ENCODE measurements at places on chromosomes 2 and 18.

DNA sequence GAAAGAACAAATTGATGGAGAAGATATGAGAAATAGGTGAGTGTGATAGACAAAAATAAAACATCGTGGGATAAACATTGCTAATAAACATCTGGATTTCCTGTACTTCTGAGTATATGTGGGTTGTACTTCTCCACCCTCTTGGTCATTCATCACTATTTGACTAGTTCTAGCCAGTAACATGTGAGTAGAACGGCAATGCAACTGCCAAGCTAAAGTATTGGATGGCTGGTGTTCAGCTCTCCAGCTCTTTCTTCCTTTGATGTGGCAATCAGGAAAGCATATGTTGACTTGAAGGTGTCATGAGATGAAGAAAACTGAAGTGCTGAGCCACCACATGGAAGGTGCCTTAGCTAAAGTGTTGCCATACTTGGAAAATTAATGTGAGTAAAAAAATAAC is 144.9 kb downstream of the SCG2 start:
- DNase-seq: no peak

- no peak for DNase-seq
Measured at GRCh38 chr2:200467806-200468681, 41.8 kb downstream of the KCTD18 start.

GRCh38 chr2:133509777-133510176 is 58.5 kb downstream of the NCKAP5 start:
- no peak for DNase-seq

DNA sequence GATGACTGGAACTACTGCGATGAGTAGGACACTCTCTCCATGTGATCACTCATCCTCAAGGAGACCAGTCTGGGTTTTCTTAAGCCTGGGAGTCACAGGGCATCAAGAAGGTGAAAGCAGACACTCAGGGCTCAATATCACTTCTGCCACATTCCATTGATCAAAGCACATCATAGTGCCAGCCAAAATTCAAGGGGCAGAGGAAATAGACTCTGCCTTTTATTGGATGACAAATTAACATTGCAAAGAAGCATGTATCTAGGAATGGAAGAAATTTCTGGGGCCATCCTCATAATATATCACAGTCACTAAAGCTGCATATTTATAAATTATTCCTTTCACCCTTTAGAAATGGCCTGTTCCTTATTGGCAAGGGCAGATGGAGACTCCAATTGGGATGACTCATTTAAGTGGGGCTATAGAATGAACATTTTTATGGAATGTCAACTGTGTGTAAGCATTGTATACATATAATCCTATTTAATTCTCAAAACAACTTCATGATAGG is 114.8 kb upstream of the CDC42EP3 start:
- DNase-seq: no peak

DNA sequence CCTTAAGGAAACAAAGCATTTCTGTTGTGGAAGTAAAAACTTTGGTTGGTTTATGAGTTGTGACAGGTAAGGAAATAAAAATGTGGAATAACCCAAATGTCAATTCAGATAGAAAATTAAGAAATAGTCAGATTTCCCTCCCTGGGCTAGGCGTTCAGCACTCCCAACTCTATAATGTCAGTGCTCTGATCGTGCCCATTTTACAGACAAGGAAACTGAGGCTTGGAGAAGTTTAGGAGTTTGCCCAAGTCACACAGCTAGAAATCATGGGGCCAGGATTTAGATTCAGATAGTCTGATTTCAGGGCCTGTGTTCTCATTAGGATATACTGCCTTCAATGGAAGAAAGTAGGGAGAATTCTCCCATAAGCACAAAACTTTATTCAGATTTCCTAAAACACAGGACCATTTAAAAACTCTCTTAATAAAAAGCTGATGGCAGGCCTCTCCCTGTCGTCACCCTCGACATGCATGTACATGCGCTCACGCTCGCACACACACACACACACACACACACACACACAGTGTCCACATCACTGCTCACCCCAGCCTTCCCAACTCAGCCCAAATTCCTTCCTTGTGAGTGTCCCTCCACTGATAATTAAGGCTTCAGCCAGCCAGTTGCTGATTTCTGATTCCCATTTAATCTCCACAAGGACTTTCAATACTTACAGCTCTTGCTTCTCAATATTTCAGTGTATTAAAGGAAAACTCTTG is 49.1 kb upstream of the SLC14A2 start:
- DNase-seq: no peak

DNA sequence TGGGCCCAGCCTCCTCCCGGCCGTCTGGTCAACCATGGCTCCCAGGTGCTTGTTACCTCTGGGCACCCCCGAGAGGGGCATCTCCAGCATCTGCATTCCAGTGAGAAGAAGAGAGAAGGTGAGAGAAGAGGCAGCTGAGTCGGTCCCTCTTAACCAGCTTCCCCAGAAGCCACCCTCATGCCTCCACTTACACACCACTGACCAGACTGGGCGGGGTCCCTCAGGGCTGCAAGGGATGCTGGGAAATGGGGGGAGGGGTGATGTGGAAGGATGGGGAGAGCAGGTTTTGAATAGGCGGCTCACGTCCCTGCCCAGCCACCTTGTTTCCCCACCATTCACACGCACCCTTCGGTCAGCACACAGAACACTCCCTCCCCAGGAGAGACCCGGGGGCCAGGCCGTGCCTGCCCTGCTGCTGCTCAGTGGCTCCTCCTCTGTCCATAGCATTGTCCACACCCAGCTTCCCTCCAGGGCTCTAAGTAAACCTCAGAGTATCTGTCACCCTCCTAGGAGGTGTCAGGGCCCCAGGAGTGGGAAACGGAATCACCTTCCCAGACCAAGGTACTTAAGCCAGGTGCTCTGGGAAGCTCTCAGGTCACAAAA is 34.7 kb downstream of the GBX2 start:
- DNase-seq: no peak

DNA sequence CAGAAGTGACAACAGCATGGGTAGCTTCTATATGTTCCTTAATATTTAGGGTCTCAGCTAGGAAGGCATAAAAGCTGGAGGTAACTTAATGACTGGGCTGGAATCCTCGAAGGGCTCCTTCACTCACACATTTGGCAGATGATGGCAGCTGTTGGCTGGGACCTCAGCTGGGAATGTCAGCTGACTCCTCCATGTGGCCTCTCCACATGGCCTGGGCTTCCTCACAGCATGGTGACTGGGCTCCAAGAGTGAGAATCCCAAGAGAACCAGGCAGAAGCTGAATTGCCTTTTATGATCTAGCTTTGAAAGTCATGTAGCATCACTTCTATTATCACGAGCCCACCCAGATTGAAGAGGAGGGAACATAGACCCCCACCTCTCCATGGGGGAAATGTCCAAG is 54.9 kb downstream of the TET3 start:
- no peak for DNase-seq

- DNase-seq: no peak
Measured at GRCh38 chr2:120600335-120600734, 135.3 kb upstream of the GLI2 start.

DNA sequence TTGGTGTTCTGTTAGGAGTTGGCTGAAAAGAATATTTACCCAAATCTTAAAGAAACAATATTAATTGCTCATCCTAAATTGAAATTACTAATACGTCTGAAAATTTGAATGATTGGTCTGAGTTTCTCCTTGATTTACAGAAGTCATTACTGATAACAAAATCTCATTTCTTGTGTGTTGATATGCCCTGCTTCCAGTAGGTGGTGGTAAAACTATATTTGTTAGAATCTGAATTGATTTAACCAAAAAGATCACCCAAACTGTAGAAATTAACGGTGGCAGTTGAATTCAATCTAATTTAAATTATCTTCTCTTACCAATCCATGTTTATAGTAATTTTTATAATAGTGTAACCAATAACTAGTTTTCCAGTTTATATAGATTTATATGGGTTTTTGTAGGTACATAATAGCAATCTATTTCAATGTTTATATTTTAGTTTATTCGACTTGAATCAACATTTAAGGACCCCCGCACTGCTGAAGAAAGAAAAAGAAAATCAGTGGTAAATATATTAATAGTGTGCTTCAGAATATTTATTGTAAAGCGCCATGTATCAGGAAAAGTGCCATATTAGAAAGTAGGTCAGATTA is 38.3 kb downstream of the PAPOLG start:
- no peak for DNase-seq

GRCh38 chr2:120442923-120443571 is 97.1 kb downstream of the INHBB start:
- no peak for DNase-seq

- no peak for DNase-seq
Measured at GRCh38 chr2:241818229-241818942, 9.4 kb downstream of the NEU4 start.

- DNase-seq: no peak
Measured at GRCh38 chr2:145874466-145874865, 1354.5 kb upstream of the ZEB2 start.

- DNase-seq: no peak
Measured at GRCh38 chr2:227783404-227784138, 30.1 kb upstream of the CCL20 start.

DNA sequence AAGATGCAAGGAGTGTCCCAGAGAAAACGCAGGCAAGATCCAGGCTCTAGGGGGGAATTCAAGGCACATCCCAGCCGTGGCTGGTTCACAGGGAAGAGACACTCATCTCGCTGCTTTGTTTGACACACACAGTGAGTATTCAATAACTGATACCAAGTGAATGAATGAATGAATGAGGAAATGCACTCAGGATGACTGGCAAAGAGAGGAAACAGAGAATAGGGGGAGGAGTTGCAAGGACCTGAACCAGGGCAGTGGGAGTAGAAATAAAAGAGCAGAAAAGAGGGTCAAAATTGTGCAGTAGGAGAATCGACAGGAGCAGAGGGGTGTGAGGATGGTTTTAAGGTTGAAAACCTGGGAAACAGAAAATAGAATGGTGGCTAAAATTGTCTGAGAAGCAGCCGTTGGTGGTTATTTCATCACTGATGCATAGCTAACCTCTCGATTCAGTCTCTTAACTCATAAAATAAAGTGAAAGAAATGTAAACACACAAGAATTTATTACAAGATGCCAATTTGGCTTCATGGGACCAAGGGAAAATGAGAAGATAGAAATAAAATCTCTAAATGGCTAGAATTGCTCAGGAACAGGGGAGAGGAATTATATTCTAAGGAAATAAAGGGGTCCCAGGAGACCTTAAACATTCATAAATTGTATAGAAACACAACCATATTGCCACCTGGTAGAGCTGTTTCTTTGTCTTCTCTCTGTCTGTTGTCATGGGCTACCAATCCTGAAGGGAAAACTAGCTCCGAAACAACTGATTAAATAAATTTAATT is 63.9 kb upstream of the PHLPP1 start:
- no peak for DNase-seq

- DNase-seq: no peak
Measured at GRCh38 chr18:68447286-68447685, 267.6 kb downstream of the TMX3 start.

- DNase-seq: no peak
Measured at GRCh38 chr2:197358931-197359330, 48.4 kb upstream of the ANKRD44 start.

- DNase-seq: no peak
Measured at GRCh38 chr2:236928380-236929037, 157.2 kb upstream of the COPS8 start.

DNA sequence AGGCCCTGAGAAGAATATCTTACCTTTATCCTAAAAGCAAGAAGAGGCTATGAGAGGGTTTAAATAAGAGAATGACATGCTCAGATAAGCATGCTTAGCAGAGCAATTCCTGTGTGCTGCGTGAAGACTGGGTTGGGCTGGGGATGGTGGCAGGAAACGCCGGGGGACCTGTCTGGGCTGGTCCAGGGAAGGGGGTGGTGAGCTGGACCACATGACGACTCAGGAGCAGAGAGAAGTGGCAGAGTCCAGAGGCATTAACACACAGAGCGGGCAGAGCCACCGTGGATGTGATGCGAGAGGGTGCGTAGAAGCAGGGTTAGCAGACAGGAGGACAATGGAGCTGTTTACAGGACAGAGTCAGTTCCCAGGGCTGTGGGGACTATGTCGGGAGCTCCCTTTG is 84.5 kb downstream of the ZBTB7C start:
- no peak for DNase-seq
